Neural crest cell (in vitro differentiated cells): ENCODE measurements at places on chromosomes 11 and 22. TPM values are rescaled to one million over a fixed set of nuclear protein-coding genes. Genes with fewer than 3 reads are reported as not detected.
A peak's percentile ranks its signal among the peaks of the same experiment; 100 is the strongest.

DNA sequence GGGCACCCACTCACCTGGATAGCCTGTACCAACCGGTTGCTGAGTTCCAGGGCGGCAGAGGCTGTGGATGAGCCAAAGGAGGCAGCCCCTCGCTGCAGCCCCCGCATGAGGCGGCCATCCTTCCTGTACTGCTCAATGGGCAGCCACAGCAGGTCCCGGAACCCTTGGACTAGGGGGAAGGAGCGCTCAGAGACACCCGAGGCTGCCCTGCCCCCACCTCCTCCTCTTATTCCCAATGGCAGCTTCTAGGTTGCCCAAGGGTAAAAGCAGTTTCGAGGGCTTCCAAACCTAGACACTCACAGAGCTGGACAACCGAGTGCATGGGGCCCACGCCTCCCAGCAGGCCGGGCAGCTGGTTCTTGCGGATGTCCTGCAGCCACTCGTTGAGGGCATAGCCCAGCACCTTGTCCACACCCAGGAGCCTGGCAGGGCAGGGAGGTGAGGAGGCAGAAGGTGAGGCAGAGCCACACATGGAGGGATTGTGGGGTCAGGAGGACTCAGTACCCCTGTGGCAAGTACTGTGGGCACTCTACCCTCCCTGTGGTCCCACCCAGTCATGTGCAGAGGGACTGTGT is 18.1 kb upstream of the EHD1 start:
- H3K27ac ChIP-seq, result no peak overlapping the region
- no peak for DNase-seq
- H3K27me3 ChIP-seq, result no peaks in the 10 kb centered on the region
- no peaks in the 10 kb centered on the region for H3K36me3 ChIP-seq
- no peak overlapping the region for H3K4me3 ChIP-seq
- H3K4me1 ChIP-seq, result peaks cover 5% of the 10 kb centered on the region

DNA sequence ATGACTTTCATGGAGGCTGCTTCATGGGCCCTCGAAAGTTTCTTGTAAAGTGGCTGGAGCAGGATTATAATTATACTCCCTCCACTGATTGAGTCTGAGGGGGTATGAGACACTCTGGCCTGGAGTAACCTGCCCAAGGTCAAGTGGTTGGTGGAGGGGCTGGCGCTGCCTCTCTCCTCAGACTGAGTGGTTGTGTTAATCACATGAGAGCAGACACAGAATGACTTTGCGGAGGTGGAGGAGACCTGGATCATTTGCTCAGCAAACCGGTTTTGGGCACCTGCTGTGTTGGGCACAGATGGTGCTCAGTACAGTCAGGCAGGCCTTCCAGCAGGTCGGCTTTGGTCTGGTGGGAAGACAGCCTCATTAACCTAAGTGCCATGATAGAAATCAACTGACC is 11.8 kb downstream of the BCR start:
- H3K27ac ChIP-seq, result no peak overlapping the region
- peaks cover 27% of the 10 kb centered on the region for H3K4me1 ChIP-seq
- DNase-seq, result no peak
- H3K36me3 ChIP-seq, result peaks cover 2% of the 10 kb centered on the region
- no peak overlapping the region for H3K4me3 ChIP-seq

DNA sequence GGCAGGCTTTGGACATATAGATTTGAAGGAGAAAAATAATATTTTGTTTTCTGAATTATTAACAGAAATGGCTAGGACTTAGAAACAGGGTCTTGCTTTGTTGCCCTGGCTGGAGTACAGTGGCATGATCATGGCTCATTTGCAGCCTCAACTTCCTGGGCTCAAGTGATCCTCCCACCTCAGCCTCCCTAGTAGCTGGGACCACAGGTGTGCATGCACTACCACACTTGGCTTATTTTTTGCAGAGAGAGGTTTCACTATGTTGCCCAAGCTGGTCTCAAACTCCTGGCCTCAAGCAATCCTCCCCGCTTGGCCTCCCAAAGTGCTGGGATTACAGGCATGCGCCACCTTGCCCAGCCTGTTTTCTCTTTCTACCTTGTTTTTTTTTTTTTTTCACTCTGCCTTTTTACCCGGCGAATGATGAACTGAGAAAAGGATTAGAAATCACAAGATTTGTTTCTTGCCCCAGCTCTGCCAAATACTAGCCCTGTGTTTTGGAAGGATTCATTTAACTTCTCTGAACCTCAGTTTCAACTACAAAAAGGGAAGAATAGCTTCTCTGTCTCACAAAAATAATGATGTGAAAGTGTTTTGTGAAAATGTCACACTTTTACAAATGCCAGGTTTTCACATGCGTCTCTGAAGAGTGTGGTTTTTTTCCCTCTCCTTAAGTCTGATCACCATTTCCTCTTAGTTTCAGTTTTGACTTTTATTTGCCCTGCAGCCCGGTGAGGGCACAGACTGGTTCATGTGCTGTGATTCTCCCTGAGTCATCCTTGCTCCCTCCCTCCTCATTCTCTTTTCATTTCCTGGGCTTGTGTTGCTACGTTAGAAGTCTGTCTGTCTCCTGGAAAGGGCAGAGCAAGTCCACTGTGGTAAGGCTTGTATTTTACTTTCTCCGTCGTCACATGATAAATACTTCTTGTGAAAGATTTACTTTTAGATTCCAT is 67.7 kb downstream of the BCL2L13 start:
- H3K4me1 ChIP-seq, result peaks cover 12% of the 10 kb centered on the region
- no peaks in the 10 kb centered on the region for H3K27me3 ChIP-seq
- H3K36me3 ChIP-seq, result no peaks in the 10 kb centered on the region
- DNase-seq, result no peak

DNA sequence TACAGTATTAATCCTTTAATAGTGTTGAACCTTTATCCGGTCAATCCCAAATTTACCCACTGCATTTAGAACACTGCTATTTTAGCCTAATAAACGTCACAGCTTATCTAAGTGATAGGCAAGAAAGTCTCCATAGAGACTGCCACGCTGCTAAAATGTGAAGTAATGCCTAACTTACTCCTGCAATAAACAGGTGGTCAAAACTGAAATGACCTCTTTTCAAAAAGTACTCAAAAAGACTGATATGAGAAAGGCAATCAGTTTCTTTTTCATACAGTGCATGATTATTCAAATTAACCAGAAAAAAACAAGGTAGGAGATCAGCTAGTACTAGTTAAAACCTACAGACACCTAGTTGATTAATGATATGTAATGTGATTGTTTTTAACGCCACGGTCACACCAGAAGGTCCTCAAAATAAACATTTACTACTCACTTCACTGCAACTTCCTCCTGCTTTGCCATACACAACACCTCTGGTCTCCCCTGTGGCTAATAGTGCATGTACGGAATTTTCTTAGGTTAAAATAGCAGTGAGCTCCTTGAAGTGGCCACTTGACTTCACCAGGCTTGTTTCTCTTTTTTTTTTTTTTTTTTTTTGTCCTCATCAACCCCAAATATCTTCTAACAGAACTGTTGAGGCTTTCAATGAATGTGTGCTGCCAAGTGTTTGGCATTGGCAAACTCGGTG is 8.8 kb downstream of the ATP5MG start:
- no peak overlapping the region for H3K4me3 ChIP-seq
- no peaks in the 10 kb centered on the region for H3K4me1 ChIP-seq
- H3K27ac ChIP-seq, result no peak overlapping the region
- no peak for DNase-seq

GRCh38 chr11:36056160-36056751 is 112.4 kb downstream of the LDLRAD3 start:
- no peak overlapping the region for H3K27ac ChIP-seq
- no peak overlapping the region for H3K4me3 ChIP-seq
- peaks cover 10% of the 10 kb centered on the region for H3K36me3 ChIP-seq
- DNase-seq, result peak; percentile 47

- H3K4me3 ChIP-seq, result no peak overlapping the region
- no peaks in the 10 kb centered on the region for H3K36me3 ChIP-seq
- DNase-seq, result no peak
- no peaks in the 10 kb centered on the region for H3K27me3 ChIP-seq
- H3K27ac ChIP-seq, result no peak overlapping the region
- peaks cover 5% of the 10 kb centered on the region for H3K4me1 ChIP-seq
Measured at GRCh38 chr11:94705891-94706615, 62.1 kb upstream of the AMOTL1 start.

DNA sequence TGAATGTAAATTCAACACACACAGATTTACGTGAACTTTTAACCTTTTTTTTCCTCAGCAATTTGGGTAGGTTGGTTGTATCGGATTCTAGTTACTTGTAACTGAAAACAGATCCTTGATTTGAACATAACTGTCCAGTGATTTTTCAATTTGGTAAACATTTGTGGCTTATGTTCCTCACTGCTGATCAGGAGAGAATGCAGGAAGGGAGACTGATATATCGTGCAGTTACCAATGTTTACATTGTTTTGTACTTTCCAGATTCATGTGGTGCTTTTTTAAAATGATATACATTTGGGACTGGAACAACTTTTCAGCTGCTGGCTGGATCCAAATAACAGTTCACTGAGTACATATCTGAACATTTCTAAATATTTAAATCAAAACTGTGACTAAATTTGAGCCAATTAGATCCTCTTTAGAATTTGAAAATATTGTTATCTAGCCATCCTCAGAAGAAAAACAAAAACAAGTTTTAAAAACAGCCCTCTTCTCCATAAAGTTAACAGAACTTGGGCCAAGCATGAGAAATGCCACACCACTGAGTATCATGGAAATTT is 84.3 kb upstream of the MTMR2 start:
- H3K4me3 ChIP-seq, result no peak overlapping the region
- H3K36me3 ChIP-seq, result peaks cover 3% of the 10 kb centered on the region
- peaks cover 25% of the 10 kb centered on the region for H3K4me1 ChIP-seq
- H3K27me3 ChIP-seq, result no peaks in the 10 kb centered on the region
- DNase-seq, result no peak
- no peak overlapping the region for H3K27ac ChIP-seq

C11orf91 gene
- 0.57 and 0.68 TPM in 2 replicates for total RNA-seq

RBFOX2 gene
- total RNA-seq, result 126 and 136 TPM in 2 replicates
